ENCODE measurements at places on chromosomes 2 and 18.

DNA sequence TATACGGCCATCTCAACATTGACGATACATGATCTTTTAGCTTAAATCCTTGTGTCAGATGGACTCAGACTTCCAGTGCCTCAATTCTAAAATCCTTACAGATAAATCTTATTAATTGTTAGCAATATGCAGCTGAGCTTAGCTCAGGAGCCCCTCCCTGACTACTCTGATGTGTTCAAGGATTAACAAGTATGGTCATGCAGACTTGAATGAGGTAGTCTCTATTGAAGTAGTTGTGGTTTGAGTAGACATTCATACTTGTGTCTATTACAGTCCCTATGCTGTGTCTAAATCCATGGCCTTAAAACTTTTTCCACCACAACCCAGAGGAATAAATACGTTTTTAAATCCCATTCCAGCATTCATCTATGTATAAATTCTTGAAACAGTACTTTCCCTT lies 119.5 kb downstream of the NUP35 start:
- peak; percentile 48 for DNase-seq

- DNase-seq, result no peak
Measured at GRCh38 chr2:105611811-105612424, 132.8 kb upstream of the NCK2 start.

GRCh38 chr2:241734208-241734466 lies 293 bp upstream of the D2HGDH start:
- no peak for DNase-seq

DNA sequence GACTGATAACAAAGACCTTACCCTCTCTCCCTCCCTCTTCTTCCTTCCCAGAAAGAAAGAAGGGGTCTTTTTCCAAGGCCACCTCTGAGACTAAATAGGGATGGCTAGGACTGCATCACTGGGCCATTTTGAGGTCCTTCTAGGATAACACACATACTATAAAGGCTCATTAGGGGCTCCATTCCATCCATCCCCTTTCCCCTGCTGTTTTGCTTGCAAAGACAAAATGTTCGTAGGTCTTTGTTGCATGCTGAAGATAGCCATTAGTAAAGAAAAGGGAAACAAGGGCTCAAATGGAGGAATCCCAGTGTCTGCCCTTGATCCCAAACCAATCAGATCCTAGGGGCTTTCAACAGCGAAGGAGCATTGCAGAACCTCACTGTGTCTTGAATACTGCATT lies 344.3 kb downstream of the CYP26B1 start:
- no peak for DNase-seq

DNA sequence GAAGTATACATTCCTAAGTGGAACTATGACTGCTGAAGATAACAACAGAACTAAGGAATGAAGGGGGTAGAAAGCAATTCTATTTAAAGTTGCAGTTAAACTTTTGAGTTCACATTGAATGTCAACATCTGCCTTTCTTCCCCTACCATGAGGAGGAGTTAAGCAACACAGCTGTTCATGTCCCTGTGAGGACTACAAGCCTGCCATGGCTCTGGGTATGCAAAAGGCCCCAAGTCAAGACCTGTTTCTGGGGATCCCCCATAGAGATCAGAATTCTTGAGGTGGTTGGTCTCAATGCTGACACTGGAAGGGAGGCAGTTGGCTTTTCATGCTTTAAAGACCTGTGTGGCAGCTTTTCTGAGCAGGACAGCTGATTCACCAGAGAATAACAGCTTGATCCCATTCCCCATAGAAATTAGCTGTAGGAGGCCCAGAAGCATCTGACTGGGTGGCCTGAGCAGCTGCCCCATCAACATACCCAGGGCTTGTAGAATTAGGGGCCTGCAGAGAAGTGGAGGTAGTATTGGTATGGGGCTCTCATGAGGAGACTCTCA lies 131.0 kb downstream of the SETBP1 start:
- DNase-seq, result no peak

DNA sequence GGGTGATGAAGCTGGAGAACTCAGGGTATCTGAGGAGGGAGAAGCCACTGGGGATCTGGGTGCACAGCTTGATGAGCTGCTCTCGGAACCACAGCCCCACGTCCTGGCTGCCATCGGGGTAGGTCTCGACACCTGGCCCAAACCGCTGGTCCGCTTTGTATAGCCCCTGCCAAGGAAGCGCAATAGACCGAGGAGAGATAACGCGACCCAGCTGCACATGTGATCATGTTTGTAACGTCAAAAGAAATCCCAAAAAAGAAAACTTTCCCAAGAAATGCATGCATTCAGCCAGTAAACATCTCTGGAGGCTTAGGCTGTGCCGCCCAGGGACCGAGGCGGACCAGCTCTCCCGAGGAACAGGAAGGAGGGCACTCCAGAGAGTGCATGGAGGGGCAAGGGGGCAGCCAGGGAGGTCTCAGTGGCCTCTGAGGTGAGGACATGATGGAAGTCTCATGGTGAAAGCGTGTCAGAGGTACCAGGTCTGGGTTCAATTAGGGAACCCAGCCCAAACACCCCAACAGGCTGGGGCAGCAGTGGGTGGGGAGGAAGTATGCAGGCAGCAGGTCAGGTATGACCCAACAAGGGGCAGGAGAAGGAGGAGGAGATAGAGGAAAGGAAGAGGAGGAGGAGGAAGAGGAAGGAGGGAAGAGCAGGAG lies 28.3 kb downstream of the ANKMY1 start:
- DNase-seq, result no peak

- DNase-seq, result no peak
Measured at GRCh38 chr2:33022989-33023727, 76.4 kb downstream of the LTBP1 start.

- DNase-seq, result no peak
Measured at GRCh38 chr18:50011813-50012435, 183.0 kb downstream of the MYO5B start.

DNA sequence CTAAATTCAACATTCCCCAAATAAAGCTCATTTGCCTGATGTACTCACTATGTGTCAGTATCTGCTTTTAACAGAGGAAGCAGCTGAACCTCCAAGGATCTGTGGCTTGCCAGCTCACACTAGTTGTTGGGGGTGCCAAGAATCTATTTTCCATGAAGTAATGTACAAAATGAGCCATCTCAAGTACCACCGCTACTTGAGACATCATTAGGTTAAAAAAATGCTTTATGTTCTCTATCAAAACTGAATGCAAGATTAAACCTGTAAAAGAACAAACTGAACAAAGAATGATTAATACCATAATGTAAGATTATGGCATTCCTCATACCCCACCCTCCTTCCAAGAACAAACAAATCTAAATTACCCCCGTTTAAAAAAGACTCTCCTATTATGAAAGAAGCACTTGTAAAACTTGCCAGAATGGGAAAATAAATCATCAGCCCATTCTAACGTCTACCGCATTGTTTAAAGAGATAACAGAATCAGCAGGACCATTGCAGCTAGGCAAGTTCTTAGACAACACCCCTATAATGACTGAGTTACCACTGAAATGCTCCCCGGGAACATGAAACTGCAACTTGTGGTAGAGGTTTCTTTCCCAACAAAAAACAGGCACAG lies 471.6 kb downstream of the DLGAP1 start:
- DNase-seq, result no peak

- no peak for DNase-seq
Measured at GRCh38 chr2:41087946-41088345, 636.1 kb upstream of the SLC8A1 start.

- no peak for DNase-seq
Measured at GRCh38 chr2:221802089-221802488, 230.0 kb upstream of the EPHA4 start.

DNA sequence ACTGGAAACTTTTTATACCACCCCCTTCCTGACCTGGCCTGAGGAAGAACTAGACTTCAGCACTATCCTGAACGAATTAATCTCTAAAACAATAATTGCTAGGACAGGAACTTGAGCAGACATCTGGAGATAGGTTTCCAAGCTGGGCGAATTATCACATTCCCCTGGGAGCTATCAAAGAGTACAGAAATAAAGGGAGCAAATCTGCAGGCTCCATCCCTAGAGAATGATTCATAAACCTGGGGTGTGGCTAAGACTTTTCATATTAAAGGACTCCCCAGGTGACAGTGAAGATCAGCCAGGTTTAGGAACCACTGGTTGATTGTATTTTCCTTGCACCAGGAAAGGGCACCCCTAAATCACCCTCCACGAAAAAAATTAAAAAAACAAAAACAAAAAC lies 105.6 kb upstream of the NOL4 start:
- DNase-seq, result peak; percentile 39

DNA sequence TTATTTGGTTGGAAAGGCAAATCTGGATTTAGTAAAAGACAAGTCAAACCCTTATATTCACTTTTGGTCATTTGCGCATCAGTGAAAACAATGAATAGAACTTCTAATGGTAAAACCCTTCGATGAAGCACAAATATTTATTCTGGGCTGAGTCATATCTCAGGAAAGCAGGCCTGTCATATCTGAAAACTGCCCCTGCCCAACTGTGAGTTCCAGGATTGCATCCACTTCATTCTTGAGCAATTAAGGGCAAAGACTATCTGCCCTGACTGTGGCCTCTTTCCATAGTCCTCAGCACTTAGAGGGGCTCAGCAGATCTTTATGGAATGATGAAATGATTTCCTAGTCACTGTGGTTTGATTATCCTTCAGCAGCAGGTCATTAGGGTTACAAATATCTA lies 795.2 kb upstream of the ID2 start:
- DNase-seq, result no peak

GRCh38 chr2:101803128-101803527 lies 105.6 kb downstream of the MAP4K4 start:
- no peak for DNase-seq

DNA sequence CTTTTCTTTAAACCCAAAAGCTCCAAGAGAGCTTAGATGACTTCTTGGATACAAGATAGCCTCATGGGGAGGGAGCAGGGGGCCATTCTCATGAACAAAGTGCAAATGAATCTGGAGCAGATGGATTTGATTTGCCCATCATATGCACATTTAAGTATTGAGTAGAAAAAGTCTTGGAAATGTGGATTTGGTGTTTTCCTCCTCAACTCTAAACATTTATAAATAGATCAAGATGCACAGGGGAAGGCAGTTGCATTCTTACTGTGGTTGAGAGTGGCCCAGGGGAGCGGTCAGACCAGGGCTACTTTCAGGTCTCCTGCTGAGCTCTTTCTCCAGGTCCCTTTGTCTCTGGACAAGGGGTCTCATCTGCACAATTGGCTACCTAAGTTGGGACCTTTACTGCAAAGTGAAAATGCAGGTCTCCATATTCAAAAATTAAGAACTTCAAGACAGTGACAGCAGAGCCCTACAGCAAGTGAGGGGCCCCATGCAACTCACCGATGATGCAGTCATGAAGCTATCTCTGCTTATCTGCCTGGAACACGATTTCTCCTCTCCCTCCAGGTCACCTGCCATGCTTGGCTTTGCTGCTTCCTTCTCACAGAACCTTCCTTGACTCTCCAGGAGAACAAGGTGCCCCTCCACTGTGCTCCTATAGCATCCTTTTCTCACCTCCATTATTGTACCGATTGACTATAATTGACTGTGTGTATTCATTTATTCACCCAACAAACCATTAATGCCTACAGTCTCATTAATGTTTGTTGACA lies 145.4 kb downstream of the LPIN1 start:
- DNase-seq, result no peak

DNA sequence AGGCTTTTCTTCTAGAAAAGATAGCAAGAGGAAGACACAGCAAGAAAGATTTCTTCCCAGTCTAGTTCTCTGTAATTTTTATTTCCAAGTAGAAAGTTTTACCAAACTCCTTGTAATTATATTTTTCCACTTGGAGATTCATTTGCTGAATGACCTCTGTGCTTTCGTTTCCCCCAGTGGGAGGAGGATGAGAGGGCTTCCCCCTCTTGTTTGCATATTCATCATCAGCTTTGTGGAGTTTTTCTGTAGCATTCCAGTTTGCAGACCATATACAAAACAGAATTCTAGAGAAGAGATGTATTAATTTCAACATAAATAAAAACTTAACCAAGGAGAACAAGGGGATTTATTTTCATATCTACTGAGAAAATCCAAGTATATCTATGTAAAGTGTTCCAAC lies 51.3 kb downstream of the RMDN2 start:
- no peak for DNase-seq

GRCh38 chr2:20949256-20949655 lies 94.6 kb downstream of the APOB start:
- DNase-seq, result no peak

DNA sequence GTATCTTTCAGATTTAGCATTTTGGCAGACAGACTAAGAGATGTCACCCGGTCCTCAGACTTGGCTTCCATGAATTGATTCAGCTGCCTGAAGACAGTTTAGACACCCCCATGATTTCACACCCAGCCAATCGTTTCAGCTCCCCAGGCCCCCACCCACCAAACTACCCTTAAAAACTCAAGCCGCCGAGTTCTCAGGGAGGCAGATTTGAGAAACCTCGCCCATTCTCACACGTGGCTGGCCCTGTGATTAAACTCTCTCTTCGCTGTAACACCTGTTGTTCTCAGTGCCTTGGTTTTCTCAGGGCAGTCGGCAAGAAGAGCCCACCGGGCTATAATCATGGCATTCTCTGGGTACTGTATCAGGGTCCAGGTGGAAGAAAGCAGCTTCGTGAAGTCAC lies 35.2 kb downstream of the UXS1 start:
- no peak for DNase-seq

Data from NCI-H748 treated with DMSO at 0.1 percent for 48 hours (cell line).